ENCODE measurements at places on chromosomes 4 and X.
A peak's percentile ranks its signal among the peaks of the same experiment; 100 is the strongest.

DNA sequence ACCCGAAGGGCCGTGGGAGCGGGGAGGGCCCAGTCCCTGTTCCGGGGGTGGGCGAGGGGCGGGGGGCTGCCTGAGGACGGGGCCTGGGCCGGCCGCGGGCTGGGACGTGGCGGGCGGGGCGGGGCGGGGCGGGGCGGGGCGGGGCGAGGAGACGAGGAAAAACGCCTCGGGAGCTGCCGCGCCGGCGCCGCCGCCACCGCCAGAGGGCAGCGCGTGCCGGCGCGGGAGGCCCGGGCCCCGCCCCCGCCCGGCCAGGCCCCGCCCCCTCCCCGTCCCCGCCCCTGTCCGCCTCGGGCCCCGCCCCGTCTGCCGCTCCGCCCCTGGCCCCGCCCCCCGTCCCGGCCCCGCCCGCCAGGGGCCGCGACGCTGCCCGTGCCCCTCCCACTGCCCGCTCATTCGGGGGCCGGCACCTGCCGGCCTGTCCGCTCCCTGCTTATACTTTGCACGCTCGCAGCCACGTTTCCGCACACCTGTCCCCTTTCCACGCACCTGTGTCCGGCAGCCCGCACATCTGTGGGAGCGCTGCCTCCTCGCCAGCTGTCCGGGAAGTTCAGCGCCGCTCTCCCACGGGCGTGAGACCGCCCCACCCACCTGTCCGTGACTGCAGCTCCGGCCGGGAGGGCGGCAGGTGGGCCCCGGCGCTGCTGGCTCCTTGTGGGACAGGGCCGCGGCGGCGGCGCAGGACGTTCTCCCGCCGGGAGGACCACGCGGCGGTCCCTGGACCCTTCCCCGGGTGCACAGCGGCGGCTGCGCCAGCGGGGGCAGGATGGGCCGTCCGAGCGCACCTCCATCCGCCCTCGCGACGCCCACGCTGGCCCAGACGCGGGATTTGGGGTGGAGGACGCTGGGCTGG, 1.7 kb upstream of the FGFRL1 start:
- DNase-seq: peak; percentile 73

- no peak for DNase-seq
Observed at GRCh38 chrX:143462696-143463095, 54.6 kb downstream of the SPANXN3 start.

GRCh38 chr4:162920649-162921048, 246.0 kb downstream of the NAF1 start:
- no peak for DNase-seq

DNA sequence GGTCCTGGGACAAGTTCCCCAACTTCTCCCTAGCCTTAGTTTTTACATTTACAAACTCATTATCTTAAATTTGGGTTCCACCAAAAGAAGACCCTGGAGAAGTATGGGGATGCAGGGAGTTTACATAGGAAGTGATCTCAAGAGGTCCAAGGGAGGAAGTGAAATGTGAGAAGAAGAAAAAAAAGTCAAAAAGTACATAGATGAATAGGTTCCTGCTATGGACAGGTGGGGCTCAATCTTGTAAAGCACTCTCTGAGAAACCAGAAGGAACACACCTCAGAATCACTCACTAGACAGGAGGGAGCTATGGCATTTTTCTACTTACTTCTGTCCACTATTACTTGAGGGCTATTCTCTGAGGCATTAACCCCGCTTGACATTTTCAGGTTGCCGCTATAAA, 56.6 kb downstream of the ARHGAP6 start:
- DNase-seq: no peak

All from naive B cell (primary cell).